ENCODE measurements at places on chromosomes 12 and 14.

DNA sequence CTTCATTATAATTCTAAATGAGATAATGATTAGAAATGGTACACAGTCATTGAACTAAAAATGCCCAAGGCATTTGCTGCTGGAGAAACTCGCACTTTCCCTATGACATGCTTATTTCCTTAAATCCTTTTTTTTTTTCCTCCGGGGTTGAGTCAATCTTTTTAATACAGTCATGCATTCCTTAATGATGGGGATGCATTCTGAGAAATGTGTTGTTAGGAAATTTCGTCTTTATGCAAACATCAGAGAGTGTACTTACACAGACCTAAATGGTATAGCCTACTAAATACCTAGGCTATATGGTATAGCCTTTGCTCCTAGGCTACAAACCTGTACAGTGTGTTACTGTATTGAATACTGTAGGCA lies 29.8 kb upstream of the DACT1 start:
- DNase-seq = no peak

- no peak for DNase-seq
Observed at GRCh38 chr12:64983771-64984278, 137.3 kb downstream of the WIF1 start.

DNA sequence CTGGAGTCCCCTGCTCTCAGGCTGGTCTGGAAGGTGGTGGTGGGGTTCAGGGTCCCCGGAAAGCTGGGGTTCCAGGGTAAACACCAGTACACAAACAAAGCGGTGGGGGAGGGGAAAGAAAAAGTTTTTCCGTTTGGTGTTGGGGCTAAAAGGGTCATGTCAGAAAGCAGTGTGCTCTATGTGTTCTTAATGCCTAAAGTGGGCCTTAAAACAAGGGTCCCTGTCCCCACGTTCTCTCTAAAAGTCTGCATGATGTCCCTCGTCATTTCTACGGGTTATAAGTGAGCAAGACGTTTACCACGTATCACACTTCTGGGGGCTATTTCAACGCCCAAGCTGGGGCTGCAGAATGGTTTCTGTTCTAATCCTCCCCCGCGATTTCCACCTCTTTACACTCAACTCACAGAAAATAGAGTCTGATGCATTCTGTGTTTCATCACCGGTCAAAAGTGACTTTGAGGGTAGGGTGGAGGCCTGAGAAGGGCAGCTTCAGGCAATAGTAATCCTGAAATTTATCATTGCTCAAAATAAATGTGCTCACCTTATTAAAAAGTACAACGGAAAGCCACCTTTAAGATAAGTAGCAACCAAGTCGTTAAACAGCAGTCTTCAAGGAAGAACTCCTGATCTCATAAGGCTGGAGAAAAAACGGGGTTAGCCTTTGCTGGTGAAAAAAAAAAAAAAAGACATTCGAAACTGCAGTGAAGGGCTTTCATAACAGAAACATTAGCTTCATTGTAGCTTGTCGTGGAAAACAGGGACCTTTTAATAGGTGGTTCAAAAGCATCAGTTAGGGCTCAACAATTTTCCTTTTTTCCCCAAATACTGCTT lies 63.9 kb upstream of the PTGR2 start:
- no peak for DNase-seq

DNA sequence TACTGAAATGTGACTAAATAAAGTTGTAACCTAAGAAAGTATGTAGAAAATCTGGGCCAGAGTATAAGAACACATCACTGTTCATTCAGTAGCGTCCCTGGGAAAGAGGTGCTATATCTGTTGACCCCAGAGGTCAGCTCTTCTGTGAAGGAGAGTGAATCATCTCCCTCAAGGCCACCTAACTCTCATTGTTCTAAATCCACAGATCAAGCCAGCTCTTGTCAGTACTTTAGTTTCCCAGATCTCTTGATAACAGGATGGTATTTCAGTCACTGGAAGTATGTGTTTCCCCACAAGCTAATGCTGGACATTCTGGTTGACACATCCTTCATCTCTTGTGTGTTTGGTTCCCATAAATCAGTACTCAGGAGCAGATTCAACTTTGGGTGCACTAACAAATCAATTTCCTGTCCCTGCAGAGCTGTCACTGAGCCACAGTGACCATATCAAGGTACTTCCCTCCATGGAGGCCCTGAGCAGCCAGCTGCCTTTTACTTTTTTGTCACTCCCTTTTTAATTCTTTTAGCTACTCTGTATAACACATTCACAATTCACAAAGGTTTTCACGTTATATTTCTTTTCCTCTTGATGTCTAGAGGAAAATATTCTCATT lies 7.8 kb downstream of the KRT1 start:
- DNase-seq = no peak

- peak; percentile 86 for DNase-seq
Observed at GRCh38 chr12:120445911-120446843, at the start of the genes GATC and TRIAP1. GATC (plus strand) TSS chr12:120446444; CDS start chr12:120446481, 37 bp downstream. TRIAP1 (minus strand) TSS chr12:120446384; CDS start chr12:120446372, 12 bp downstream.

DNA sequence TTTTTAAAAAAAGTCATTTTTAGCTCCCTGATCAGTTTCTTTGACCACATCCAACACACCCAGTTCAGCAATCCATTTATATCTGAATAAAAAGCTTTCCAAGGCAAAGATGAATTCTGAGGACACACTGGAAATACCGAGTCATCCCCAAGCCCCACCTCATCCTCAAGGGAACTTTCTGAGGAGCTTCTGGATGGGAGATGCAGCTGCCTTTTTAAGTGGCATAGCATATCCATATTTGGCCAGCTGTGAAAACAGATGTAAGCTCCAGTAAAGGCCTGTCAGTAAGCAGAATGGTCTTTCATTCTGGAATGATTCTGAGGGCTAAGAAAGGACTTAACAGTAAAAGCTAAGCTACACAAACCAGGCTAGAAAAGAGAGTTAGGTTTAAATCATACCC lies 18.4 kb downstream of the ZFYVE1 start:
- no peak for DNase-seq

GRCh38 chr12:45050751-45051571 lies at the start of gene DBX2:
DBX2 (minus strand) TSS chr12:45051099; CDS start chr12:45050927, 172 bp downstream.
- DNase-seq = no peak

GRCh38 chr12:3461391-3461790 lies 29.6 kb upstream of the PRMT8 start:
- no peak for DNase-seq

DNA sequence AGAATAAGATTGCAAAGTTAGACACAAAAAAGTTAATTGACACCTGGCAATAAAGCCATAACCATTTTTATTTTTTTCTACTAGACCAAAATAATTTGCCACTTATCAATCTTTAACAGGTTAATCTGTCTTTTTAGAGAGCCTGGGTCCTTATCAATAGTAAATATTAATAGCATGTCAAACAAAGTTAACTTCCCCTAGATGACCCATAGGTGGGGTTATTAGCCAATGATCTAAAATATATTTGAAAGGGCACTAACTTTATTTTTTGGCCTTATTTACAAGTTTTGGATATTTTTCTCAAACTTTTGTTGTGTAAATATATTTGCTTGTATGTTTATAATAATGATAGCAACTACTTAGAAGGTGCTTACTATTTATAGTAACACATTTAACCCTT lies 3.9 kb downstream of the ANKRD33 start:
- DNase-seq = no peak

GRCh38 chr12:45781080-45781479 lies 51.6 kb downstream of the ARID2 start:
- no peak for DNase-seq

- no peak for DNase-seq
Observed at GRCh38 chr12:67154901-67155300, 114.3 kb upstream of the CAND1 start.

DNA sequence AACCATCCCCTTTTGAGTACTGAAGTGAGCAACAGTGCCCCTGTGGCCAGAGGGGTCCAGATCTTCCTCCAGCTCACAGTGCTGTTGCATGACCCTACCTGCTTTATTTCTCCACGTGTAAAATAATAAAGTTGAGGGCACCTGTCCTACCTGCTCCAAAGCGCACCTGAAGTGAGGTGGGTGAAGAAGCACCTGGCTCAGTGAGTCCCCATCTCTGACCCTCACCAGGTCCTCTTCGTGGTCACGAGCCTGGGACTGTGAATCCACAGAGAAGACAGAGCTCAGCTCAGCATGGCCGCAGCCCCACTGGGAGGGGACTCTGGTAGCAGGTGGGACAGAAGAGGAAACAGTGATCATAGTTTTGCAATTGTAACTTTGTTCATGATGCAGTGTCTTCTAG lies 976.7 kb upstream of the TMEM132C start:
- DNase-seq = no peak

- DNase-seq = no peak
Observed at GRCh38 chr12:116545936-116546335, 13.2 kb upstream of the MAP1LC3B2 start.

- no peak for DNase-seq
Observed at GRCh38 chr14:68476212-68477109, 316.4 kb downstream of the ZFP36L1 start.

DNA sequence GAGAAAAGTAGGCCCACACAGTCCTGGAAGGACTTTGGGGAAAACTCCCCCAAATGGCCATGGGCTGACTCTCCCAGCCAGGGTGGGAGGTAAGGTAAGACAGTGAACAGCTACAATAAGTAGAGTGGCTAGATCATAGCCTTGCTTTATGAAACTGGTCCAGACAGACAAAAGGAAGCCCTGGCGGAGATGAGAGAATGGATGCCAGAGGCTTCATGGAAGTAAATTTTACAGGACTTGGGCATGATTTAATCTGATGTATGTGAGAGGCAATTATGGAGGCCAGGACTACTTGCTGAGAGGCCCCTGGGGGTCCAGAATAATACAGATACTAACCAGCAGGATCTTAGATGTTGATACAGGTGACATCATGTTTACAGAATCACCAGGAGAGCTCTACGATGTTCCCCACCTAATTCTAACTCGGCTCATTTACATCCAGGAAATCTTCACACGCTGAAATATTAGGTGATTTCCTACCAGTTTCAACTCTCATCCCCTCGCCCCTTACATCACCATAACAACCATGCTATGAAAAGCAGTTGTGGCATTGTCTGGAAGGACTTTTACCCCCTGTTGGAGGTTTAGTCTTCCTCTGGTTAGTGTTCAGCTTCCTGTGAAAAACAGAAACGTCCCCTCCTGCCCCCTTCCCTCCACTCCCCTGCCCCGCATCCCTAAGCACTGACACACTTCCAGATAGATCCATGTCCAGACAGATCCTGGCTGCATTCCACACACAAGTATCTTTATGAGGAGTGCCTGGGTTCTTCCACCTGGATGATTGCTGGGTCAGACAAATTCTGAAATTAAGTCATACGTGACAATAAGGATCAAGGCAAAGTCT lies 39.5 kb upstream of the NT5DC3 start:
- no peak for DNase-seq

DNA sequence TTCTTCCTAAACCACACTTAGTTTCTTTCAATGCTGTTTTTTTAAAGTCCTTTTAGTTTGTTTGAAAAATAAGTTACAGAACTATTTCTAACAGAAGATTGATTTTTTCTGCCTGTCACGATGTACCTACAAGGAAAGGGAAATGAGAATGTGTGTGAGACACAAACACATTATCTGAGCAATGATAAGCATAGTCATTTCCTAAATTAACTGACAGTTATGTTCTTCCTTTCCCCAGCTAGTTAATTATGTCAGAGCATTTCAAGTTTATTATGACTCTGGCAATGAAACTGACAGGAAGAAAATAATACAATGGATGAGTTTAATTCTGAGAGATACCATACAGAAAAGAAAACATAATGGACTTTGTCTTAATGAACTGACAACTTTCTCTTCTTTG lies 21.3 kb upstream of the LDHB start:
- DNase-seq = no peak

DNA sequence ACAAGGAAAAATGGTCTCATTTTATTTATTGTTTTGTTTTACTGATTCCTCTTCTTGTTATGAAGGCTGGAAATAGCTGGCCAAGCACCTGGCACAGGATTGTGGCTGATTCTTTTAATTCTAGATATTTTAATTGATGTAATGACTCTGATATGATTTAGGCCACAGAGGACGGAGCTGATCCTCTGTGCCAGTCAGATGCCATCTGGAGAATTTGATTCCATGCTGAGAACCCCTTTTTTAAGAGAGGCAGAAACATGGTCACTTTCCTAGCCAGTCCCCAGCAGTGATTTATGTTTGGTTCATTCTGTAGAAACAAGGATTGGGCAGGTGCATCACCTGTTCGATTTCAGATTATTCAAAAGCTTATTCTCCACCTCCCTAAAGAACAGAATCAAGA lies 77.6 kb downstream of the STAB2 start:
- no peak for DNase-seq

DNA sequence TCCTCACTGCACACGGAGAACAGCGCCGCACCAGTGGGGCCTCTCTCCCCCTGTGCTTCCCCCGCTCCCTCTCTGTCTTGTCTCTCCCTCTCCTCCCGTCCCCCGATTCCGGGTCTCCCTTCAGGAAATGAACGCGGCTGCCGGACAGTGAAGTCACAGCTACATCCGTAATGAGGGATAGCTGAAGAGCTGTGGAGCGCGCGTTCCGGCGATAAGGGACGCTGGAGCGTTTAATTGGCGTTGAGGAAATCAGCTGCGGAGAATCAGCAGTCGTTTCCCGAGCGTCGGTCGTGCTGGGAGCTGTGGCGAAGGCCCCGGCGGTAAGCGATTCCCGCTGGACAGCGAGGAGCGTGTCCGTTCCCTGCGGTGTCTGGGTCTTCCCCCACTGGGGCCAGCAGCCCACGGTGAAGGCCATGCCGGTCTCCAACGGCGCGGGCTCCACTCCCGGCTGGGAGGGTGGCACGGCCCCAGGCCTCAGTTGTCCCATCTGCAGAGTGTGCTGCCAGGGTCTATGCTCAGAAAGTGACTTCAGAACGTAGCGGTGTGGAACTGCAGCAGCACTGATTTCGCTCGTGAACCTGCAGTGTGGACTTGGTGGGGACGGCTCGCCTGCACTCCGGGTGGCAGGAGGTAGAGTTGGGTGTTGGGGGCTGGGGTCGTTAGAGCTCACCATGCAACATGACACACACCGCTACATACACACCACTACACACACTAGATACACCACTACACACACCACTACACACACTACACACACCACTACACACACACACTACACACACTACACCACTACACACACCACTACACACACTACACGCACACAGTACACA lies 10.9 kb downstream of the NOC4L start:
- no peak for DNase-seq

- no peak for DNase-seq
Observed at GRCh38 chr12:56520048-56520447, 1.6 kb upstream of the RBMS2 start.

- no peak for DNase-seq
Observed at GRCh38 chr12:9198012-9198411, 10.2 kb downstream of the PZP start.

- no peak for DNase-seq
Observed at GRCh38 chr14:57559576-57559975, 65.9 kb upstream of the CCDC198 start.

- DNase-seq = peak; percentile 65
Observed at GRCh38 chr12:538731-539539, 79.2 kb downstream of the B4GALNT3 start.

GRCh38 chr12:114479831-114480230 lies 73.9 kb upstream of the TBX5 start:
- no peak for DNase-seq

DNA sequence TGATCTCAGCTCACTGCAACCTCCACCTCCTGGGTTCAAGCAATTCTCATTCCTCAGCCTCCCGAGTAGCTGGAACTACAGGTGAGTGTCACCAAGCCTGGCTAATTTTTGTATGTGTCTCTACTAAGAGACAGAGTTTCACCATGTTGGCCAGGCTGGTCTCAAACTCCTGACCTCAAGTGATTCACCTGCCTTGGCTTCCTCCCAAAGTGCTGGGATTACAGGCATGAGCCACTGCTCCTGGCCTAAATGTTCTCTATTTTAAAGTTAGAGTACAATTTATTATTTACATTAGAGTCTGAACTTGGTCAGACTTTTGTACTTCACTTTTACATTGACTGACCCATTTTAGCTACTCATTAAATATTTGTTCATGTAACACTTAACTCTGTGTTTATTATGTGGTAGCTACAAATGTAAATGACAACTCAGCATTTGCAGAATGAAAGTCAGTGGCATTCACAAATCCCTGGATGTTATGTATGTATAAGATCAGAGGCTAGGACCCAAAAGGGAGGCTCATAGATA lies 409.6 kb downstream of the APAF1 start:
- DNase-seq = no peak

All from CD4-positive, alpha-beta T cell treated with Interleukin-17A for 4 hours (primary cell).